Stimulated activated CD8-positive, alpha-beta memory T cell treated with anti-CD3 and anti-CD28 coated beads, Interleukin-4, amount 100 ng/mL, for 48 hours (primary cell): ENCODE measurements at places on chromosomes 13 and 19.

DNA sequence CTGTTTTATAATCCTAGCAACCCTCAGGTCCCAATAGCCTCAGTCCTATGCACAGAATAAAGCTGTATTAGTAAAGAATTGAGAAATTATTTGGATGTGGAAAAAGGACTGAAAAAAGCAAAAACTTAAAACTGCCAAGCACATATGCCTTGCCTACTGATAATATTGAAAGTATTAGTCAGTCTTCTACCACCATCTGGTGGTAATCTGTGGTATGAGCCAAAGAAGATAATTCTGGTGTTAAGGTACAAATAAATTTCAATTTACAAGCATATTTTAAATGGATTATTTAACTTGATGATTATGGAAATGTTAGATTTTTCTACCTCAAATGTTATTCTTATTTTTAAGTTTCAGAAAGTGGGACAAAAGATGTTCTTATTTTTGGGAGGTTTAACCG lies 460.3 kb upstream of the KLHL1 start:
- DNase-seq, result no peak

DNA sequence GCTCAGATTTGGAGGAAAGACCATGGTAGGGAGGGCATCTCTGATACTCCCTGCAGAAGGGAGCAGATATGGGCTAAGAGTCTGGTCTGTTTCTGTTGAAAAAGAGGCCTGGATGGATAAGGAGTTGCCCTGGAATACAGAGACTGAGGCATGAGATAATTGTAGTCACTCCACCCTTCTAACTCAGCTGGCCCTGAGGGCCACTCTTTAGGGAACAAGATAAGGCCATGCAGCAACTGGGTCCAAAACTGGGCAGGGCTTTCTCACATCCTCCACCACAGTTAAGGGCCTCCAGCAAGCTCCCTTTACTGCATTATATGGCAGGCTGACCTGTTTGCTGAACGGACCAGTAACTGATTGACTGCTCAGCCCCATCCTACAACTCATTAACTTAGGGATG lies 1.3 kb downstream of the ZNF749 start:
- no peak for DNase-seq

DNA sequence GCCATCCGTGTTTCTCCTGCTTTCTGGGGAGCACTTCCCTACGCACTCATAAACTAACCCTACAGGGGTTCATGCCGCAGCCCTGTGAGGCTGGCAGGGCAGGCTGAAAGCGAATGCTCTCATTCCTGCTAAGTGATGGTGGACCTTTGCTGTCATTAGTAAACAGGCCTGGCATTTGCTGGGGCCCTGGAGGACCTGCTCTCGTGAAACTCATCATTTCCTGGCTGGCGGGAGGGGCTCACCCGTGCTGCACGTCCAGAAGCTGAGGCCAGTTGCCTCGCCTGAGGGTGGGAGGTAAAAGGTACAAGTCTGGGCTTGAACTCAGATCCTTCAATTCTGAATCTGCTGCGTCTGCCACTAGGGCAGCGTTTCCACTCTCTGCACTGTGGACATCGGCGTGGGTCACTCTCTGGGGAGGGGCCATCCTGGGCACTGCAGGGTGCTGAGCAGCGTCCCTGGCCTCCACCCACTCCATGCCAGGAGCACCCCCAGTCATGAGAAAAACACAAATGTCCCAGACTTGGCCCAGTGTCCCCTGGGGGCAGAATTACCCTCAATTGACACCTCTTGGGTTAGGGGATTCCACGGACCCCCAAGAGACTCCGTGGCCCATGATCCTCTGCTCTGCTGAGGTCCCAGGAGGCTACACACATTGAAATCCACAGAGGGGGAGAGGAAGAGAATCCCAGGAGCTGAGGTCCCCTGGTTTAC lies 7.0 kb downstream of the MOB3A start:
- DNase-seq, result no peak

DNA sequence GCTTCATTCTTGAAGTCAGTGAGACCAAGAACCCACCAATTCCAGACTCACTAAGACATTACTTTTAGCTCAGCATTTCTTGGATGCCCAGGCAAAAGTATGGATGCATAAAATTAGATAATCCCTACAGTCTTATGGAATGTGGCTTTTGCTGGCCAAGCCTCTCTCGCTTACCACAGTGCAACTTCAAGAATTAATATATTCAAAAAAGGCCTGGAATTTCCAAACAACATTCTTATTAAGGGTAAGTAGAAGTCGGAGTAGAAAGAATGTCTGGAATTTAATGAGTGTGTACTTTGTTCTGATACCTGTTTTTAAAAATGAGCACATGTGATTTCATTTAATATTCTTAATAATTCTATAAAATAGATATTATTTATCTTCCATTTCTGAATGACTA lies 302.4 kb upstream of the TMTC4 start:
- no peak for DNase-seq

DNA sequence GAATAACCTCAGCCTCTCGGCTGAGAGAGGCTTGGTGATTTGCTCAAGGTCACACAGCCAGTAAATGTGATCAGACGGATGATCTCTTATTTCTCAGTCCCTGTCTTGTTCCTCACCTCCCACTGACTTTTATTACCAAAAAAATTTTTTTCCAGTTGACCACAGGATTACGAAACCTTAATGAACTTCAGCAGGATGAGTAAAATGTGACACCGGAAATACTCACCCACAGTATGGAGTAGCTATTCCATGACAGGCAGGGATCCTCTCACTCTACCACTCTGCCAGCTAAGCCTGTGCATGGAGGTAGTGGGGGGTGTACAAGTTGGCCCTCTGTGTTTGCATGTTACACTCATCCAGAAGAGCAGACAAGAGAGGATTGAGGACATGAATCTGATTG lies 916.4 kb downstream of the UQCRFS1 start:
- DNase-seq, result no peak

DNA sequence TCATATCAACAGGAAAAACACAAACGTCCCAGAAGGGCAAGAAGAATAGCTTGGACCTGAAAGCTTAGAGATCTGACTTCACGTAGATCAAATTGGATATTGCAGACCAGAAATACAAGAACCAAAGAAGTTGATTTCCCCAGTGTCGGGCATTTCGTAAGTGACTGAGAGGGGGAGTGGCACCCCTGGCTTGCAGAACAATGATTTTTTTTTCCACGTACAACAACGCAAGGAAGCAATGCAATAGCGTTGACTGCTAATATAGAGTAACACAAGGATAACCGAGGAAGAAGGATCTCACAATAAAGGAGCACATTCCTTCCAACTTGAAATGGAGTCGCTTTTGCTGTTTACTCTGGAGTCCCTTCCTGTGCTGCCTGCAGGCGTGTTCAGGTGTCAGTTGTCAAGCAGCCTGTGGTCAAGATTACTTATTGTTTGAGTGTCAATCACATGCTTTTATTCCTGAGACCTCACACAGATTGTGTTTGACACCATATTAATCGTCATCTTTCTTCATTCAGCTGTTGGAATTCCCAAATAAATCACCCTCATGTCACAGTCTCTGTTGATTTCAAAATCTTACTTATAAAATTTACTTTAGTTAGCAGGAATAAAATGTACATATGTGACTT lies 139.4 kb downstream of the FREM2 start:
- DNase-seq, result no peak

- no peak for DNase-seq
These were observed 150.2 kb downstream of the NDFIP2 start for GRCh38 chr13:79631051-79631659.

GRCh38 chr13:30696278-30697176 lies 38.8 kb upstream of the ALOX5AP start:
- DNase-seq, result no peak

DNA sequence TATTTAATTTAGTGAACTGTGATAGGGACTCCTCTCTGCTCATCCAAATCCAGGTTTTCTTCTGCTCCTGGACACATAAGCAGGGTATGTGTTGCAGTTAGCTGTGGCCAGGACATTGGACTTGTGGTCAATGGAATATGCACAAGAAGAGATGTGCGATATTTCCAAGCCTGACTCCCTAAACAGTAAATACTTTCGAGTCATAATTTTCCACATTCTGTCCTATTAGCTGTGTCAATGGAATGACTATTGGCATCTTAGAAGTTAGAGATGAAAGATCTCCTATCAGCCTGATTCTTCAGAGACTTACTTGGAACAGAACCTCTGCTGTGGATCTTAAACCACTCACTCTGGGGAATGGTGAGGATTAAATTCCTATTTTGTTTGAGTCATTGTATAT lies 771.0 kb downstream of the EFNB2 start:
- DNase-seq, result no peak

- no peak for DNase-seq
These were observed 1719.5 kb upstream of the MIR17HG start for GRCh38 chr13:89627996-89628395.

DNA sequence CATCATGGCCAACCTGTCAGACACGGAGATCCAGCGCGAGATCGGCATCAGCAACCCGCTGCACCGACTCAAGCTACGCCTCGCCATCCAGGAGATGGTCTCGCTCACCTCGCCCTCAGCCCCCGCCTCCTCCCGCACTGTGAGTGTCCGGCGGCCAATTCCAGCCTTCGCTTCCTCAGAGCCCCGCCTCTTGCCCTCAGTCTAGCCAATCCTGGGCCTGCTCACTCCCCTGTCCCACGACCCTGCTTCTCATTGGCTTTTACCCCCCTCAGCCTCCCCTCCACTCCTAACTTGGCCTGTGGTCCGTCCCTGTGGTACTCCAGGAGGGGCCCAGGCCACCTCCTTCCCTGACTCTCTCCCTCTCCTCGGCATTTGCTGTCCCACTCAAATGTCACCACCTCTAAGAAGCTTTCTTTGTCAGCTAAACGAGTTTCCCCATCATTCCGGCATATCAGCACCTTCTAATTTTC lies 12.3 kb downstream of the HRC start:
- peak; percentile 84 for DNase-seq

DNA sequence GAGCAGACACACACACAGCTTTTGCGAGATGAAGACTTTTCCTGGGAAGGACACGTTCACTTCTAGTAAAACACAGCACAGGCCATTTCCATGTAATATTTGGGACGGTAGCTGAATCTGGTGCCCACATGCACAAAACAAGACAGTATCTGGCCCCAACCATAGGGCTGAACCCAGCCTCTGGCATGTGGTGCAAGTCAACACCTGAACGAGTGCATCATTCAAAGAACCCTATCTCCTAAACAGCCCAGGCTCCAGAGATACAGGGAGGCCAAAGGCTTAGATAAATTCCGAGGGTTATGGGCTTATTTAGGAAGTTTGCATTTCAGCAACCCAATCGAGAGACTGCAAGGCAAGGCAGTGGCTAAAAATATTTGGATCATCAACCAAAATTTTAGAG lies 2.7 kb upstream of the TFDP1 start:
- no peak for DNase-seq

DNA sequence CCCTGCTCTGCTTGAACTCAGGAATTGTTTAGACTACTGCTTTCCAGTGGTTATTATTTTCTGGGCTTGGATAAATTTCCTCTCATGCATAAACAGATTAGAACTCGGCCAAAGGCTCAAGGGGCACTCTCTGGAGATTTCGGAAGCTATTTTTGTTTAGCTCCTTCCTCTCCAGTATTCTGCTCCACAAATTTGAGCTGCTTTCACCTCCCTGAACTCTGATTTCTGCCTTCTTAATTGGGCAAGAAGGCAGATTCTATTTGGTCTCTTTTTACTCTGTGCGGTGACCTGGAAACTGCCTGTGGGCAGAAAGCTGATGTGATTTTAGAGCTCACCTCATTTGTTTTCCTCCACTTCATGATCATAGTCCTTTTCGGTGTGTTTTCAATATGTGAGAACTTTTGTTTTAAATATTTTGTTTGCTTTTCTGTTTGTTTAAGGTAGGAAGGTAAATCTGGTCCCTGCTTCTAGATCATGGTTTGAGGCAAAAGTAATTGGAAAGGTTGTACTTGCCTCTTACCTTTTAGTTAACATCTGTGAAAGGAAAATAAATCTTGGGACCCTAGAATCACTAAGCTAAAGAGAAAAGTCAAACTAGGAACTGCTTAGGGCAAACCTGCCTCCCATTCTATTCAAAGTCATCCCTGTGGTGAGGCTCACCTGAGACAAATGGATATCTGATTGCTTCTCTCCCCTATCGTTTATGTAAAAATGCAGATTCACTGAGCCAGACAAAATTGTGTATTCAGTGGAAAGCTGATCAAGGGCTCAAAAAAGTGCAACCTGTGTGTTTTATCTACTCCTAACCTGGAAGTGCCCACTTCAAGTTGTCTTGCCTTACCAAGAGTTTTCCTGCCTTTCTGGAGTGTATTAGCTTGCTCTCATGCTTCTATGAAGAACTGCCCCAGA lies 714.7 kb upstream of the PCDH20 start:
- no peak for DNase-seq

DNA sequence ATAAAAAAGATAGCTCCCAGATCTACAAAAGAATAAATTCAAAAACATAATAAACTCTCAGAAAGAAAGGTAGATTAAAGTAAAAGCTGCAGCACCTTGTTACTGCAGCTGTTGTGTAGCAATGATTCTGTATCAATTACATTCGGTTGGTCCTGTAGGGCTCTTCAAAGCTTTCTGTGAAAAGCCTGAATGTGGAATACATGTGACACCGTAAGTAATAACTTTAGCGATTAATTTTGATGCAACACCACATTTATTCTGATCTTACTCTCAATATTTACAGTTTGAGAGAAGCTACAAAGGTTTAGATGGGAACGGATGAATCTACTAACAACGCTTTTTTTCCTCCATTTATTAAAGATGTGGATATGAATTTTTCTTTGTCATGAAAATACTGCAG lies 279.2 kb downstream of the DACH1 start:
- DNase-seq, result no peak

DNA sequence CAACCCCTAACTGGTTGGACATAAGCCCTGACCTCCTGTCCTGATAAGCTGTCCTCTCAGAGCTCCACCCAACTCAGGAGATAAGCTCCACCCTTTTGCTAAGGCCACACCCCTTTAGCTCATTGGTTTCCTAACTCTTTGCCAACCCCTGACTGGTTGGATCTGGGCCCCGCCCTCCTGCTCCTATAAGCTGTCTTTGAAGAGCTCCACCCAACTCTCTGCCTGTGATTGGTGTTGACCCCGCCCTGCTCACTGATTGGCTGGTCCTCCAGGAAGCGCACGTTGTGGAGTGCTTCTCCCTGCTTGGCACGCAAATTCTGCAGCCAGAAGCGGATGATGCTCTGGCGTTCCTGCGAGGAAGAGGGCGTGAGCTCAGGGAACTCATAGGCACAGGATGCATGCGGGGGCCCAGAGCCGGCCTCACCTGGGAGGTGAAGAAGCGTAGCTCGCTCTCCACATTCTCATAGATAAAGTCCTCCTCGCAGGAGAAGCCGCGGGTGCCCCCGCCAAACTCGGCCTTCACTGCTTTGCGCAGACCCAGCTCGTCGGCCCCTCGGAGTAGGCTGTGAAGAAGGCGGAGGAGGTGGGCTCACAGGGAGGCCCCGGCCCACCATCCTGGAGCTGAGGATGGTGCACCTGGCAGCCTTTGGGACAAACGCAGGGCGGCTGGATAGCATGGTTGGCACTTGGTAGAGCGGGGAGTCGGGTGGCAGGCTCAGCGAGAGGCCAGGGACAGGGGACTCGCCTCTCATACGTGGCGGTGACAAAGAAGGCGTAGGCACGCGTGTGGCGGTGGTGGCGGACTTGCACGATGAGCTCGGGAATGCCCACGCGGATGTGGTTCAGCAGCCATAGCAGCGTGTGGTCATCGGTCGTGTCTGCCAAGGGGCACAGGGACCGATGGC lies 1.7 kb downstream of the ANO8 start:
- peak; percentile 74 for DNase-seq
